Heart right ventricle (tissue), 16 donors: ENCODE measurements at places on chromosomes 11 and 22. TPM values are rescaled to one million over a fixed set of nuclear protein-coding genes. Genes with fewer than 3 reads are reported as not detected.
A peak's percentile ranks its signal among the peaks of the same experiment; 100 is the strongest.

DNA sequence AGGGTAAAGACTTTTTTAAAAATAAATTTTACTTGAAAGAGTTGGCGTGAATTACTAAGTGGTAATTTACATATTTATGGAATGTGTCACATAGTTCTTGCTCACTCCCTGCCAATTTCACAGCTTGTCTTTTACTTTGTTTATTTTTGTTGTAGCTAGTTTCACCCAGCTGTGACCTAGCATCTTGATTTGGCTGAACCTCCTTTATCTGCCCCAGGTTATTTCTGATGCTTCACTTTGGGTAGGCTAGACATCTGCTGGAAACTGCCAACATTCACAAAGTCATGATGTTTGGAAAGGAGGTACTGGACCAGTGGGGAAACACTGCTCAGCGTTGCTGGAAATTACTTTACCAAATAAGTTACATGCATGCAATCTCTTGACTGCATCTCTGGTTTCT is 1676.0 kb upstream of the RAG2 start:
- H3K4me1 ChIP-seq: no peaks in the 10 kb centered on the region
- no peak for DNase-seq
- H3K36me3 ChIP-seq: no peaks in the 10 kb centered on the region
- no peak overlapping the region for H3K27ac ChIP-seq
- no peaks in the 10 kb centered on the region for H3K27me3 ChIP-seq
- H3K4me3 ChIP-seq: no peak overlapping the region

DNA sequence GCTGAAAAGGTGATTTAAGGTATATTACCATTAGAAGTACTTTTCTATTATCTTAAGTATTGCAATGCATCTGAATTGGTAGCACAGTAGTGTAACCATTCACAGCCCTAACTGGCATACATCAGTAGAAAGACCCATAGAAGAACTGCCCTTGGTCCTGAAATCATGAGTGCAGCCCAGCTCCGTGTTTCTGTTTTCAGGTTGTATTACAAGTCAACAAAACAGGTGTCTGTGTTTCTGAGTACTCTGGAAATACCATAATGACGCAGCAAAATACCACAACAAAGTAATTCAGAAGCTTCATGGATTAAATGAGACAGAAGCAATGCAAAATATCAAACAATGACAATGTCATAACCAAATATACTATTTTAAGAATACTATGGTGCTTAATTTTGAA is 226.3 kb downstream of the OPCML start:
- no peak for DNase-seq
- H3K27me3 ChIP-seq: no peaks in the 10 kb centered on the region
- no peak overlapping the region for H3K4me3 ChIP-seq
- no peak overlapping the region for H3K27ac ChIP-seq
- no peaks in the 10 kb centered on the region for H3K36me3 ChIP-seq

GRCh38 chr22:49301398-49302149 is 526.1 kb downstream of the BRD1 start:
- no peak overlapping the region for H3K27ac ChIP-seq
- H3K4me1 ChIP-seq: no peaks in the 10 kb centered on the region
- no peaks in the 10 kb centered on the region for H3K36me3 ChIP-seq
- H3K4me3 ChIP-seq: no peak overlapping the region
- DNase-seq: no peak
- peaks cover 26% of the 10 kb centered on the region for H3K27me3 ChIP-seq

Gene GAL
- total RNA-seq: not detected

Gene TRIM48
- not detected for total RNA-seq

GRCh38 chr22:26549902-26550497 is 37.7 kb upstream of the TFIP11 start:
- peak overlapping the region; percentile 80 for H3K27ac ChIP-seq
- no peaks in the 10 kb centered on the region for H3K36me3 ChIP-seq
- no peaks in the 10 kb centered on the region for H3K27me3 ChIP-seq
- H3K4me1 ChIP-seq: peaks cover 62% of the 10 kb centered on the region
- no peak for DNase-seq
- H3K4me3 ChIP-seq: no peak overlapping the region

DNA sequence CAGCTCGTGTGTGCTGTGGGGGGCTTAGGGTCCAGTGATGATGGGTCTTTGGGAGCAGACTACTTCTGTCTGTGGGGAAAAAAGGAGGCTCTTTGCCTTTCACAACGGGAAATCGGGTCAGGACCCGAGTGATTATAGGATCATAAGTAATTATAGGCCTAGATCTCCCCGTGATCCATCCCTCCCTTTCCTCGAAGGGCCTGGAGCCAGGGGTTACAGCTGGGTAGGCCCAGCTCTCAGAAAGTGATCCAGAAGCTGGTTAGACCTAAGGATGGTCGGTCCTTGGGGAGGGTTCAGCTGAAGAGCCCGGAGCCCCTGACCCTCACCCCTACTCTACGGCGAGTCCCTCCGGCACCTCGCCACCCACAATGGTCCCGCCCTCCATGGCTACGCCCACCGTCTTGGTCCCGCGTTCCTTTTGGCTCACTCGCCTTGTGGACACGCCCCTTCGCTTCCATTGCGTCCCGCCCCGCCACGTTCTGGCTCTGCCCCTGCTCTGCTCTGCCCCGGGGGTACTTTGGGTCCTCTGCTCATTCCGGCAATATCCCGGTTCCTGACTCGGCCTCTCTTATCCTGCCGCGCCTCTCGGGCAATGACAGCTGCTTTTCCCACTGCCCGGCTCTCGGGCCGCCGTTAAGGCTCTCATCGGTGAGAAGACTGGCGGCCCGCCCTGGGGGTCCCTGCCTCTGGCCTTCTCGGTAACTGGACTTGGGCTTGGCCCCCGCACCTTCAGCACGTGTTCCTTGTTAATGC is 5.0 kb downstream of the IGSF22 start:
- H3K27ac ChIP-seq: peak overlapping the region; percentile 42
- no peaks in the 10 kb centered on the region for H3K36me3 ChIP-seq
- no peaks in the 10 kb centered on the region for H3K27me3 ChIP-seq

Gene RIBC2
- total RNA-seq: not detected

GRCh38 chr11:35305670-35306382 is 113.5 kb downstream of the SLC1A2 start:
- H3K36me3 ChIP-seq: no peaks in the 10 kb centered on the region
- no peak for DNase-seq
- peaks cover 7% of the 10 kb centered on the region for H3K4me1 ChIP-seq
- H3K4me3 ChIP-seq: no peak overlapping the region
- H3K27me3 ChIP-seq: no peaks in the 10 kb centered on the region
- H3K27ac ChIP-seq: no peak overlapping the region

- DNase-seq: no peak
- no peak overlapping the region for H3K27ac ChIP-seq
- no peak overlapping the region for H3K4me3 ChIP-seq
- no peaks in the 10 kb centered on the region for H3K27me3 ChIP-seq
These were observed 134.4 kb downstream of the APOL5 start for GRCh38 chr22:35852076-35852475.

DNA sequence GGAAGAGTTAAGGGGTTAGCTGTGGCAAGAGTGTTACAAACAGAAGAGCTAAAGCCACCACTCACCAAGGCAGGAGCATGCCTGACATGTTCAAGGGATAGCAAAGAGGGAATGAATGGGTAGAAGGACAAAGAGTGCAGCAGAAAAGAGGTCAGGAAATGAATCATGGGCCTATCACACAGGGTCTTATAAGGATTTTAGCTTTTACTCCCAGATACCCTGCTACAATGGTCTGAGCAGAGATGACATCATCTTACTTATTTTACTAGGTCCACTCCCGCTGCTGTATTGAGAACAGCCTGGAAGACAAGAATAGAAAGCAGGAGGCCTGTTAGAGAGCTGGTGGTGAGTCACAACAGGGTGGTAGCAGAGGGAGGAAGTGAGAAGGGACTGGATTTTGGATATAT is 9.8 kb downstream of the TRAF6 start:
- H3K36me3 ChIP-seq: peaks cover 69% of the 10 kb centered on the region
- peaks cover 56% of the 10 kb centered on the region for H3K4me1 ChIP-seq
- peak overlapping the region; percentile 81 for H3K27ac ChIP-seq
- no peak for DNase-seq

Gene ADM
- 9.2 TPM for total RNA-seq

Gene PRR33
- 3.8 TPM for total RNA-seq
